ENCODE measurements at places on chromosomes 5 and 9.

GRCh38 chr5:93078082-93079038 lies 502.7 kb downstream of the NR2F1-AS1 start:
- DNase-seq: peak; percentile 80

DNA sequence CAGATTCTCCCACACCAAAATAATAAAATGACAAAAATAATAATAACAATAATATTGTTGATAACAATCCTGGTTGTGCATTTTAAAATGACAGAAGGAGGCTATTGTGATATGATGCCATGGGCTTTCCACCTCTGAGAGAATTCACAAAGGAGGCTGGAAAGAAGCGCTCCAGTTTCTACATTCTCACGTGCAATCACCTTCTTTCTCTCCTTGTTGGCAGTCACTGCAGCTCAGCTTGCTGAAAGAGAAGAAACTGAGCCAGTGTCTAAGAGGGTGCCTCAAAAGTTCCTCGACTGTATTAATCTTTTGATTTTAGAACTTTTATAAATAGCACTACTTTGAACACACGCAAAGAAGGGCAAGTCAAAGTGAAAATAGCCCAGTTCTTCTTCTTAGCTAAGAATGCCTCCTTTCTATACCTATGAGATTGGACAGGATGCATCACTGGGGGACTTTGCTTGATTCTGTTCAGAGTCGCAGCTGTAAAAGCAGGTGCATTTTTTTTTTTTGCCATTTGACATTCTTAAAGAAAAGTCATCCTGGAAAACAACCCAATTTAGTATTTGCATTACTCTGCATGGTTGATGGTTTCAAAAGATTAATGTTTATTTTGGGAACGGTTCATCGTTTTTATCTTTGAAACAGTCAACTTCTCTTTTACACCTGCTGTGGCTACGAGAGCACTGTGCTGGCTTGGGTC lies 12.4 kb upstream of the SUB1 start:
- peak; percentile 70 for DNase-seq

GRCh38 chr9:14347406-14348122 lies 33.6 kb upstream of the NFIB start:
- DNase-seq: no peak

DNA sequence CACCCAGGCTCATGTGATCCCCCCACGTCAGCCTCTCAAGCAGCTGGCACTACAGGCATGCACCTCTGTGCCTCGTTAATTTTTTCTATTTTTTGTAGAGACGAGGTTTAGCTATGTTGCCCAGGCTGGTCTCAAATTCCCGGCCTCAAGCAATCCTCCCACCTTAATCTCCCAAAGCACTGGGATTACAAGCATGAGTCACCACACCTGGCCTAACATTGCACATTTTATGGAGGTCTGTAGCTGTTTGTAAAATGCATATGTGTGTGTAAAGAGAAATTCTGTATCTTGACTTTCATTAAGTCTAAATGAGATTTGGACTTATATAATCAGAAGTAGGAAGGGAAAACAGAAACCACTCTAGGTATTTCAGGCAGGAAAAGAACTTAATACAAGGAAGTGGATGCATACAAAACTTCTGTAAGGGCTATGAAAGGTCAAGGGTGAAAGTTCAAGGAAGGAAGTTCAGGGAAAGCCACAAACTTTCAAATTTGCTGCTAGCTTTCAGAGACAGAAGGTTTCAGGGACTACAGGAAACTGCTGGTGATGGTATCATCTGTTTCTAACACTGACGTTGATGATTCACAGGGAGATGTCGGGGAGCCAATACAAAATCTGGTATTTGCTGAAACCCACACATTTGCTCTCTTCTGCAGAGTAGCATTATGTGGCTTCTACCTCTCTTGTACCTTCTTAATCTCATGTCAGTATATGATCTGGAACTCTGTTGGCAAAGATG lies 209.4 kb downstream of the PIK3R1 start:
- peak; percentile 26 for DNase-seq

DNA sequence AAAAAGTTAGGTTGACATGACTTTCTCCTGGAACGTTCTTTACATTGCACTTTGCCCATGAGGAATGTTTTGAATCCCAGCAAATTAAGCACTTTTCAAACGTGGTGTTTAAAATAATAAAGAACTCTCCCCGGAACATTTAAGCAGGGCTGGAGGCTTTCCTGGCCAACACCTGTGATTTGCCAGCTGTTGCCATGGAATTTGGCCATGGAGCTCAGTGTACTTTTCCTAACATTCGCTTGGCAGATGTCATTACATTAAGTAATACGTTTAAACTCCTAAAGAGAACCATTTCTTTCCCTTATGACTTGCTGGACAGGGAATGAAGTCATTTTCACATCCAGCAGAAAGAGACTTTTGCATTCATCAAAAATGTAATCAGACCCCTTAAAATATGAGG lies 146.1 kb downstream of the GAS1 start:
- no peak for DNase-seq

DNA sequence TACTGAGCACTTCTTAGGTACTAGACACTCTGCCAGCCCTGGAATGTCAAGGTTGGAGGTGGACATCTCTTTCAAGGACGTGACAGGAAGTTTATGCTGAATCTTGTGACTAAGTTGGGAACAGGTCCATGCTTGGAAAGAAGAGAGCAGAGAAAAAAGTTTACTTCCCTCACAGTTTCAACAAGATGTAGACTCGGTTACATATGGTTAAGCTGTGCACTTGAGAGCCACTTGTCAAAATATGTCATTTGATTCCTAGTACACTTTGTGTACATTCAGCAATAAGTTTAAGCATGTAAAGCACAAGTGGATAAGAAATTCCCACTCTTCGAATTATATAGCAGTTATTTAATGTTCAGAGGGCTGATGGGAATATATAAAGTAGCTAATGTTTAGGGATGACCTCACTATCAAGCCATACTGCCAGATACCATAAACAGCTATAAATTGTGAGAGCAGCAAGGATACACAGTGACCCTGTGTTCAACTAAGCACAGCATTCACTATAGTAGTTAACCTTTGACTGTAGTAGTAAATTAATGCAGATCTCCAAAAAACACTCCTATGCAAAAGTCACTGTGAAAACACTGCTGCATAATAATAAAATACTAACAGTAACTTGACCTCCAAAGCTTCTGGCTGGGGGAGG lies 1944.6 kb upstream of the WWC1 start:
- no peak for DNase-seq

DNA sequence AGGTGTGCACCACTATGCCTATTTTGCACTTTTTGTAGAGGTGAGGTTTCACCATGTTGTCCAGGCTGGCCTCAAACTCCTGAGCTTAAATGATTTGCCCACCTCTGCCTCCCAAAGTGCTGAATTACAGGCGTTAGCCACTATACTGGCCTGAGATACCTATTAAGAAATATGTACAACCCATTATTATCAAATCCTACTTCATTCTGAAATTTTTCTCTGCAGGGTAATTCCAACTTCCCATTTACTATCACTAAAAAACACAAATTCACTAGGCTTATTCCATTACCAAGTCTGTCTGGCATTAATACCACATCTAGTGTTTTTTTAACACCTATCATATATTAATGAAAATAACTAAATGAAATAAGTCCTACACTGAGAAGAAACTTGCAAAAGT lies 18.2 kb downstream of the PPP2CA start:
- no peak for DNase-seq

DNA sequence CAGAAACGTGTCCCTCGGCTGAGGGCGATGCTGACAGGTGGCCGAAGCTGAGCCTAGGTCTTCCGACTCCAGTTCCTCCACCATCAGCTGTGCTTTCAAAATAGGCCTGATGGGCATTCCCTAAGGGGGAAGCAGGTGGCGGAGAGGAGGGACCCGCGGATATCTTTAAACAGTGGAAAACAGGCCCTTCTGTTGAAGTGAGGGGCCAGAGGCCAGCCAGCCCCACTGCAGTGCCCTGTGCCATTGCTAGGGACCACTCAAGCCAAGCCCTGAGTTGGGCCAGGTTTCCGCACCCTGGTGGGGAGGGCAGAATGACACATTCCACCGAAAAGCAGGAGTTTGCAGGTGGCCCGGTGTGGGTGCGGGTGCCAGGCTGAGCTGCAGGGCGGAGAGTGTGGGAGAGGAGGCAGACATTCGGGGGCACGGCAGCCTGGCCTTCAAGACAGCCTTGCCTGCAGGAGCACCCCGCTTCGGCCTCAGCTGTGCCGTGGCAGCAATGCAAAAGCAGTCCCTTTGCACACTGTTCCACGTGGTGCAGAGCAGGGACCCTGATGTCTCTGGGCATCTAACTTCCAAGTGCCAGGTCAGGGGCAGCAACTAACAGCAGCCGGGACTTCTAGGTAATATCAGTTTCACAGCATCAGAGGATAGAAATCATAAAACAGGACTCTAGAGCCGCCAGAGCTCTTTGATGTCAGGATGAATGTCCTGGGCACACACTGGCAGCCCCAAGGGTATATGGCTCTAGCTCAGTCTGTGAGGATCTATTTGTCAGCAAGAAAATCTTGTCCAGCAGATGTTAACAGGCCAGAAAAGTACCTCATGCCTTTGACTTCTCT lies 17.2 kb downstream of the HNRNPH1 start:
- DNase-seq: no peak

GRCh38 chr9:69945671-69946141 lies 97.9 kb upstream of the MAMDC2 start:
- no peak for DNase-seq

- DNase-seq: no peak
These were observed 92.7 kb downstream of the RAD23B start for GRCh38 chr9:107375651-107376369.

- DNase-seq: no peak
These were observed 24.8 kb upstream of the ANKRD33B start for GRCh38 chr5:10538789-10539686.

DNA sequence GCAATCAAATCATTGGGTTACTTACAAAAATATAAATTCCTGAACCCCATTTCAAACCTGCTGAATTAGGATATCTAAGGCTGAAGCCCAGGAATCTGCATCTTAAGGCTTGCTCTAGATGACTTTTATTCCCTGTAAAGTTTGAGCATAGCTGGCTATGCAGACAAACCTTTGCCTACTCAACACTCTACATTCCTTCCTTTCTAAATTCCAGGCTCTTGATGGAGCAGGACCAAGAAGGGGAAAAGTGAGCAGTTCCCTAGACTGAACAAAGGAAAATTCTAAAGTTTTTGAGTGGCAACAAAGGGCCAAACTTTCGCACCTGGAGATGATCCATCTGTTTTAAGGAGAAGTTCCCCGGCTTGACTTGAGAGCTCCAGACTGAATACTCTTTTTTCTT lies 9.8 kb upstream of the ADRA1B start:
- no peak for DNase-seq

DNA sequence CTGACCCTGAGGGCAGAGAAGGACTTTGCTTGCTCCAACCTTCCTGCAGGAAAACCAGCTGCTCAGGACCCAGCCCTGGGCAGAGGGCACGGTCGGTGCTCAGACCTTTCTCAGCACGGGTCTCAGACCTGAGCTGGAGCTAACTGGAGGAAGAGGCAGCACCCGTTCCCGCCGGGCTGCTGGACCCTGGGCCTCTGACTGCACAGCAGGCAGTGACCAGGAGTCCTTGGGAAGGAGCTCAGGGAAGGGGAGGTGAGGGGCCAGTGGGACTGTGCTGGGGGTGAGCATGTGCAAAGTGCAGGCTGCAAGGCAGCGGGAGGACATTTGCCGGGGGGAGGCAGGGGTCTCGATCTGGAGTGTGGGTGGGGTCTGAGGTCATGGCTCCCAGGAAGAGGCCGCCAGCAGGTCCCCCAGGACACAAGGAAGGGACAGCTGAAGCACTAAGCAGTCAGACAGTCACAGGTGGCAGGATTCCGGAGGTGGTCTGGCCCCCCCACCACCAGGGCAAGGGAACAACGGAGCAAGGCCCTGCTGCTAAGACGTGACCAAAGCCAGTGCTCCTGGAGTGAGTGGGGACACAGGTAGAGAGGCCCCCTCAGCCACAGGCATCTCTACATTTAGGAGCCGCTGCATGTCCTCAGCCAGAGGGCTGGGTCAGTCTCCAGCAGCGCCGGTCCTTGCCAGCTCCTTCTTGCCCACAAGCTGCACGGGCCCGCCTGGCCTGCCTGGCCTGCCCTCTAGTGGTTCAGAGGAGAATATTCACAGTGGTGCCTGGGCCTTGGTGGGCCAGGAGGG lies 4.8 kb upstream of the DPM2 start:
- DNase-seq: peak; percentile 80

- DNase-seq: no peak
These were observed at the start of gene LPAR1 for GRCh38 chr9:111038331-111039230. TSS of gene LPAR1 (minus strand) at chr9:111038470. CDS start at chr9:110972117, 66,353 bp downstream.

- DNase-seq: no peak
These were observed 359.6 kb downstream of the DEPDC1B start for GRCh38 chr5:60340326-60340725.

GRCh38 chr5:170554521-170555267 lies 50.9 kb downstream of the KCNIP1 start:
- no peak for DNase-seq

DNA sequence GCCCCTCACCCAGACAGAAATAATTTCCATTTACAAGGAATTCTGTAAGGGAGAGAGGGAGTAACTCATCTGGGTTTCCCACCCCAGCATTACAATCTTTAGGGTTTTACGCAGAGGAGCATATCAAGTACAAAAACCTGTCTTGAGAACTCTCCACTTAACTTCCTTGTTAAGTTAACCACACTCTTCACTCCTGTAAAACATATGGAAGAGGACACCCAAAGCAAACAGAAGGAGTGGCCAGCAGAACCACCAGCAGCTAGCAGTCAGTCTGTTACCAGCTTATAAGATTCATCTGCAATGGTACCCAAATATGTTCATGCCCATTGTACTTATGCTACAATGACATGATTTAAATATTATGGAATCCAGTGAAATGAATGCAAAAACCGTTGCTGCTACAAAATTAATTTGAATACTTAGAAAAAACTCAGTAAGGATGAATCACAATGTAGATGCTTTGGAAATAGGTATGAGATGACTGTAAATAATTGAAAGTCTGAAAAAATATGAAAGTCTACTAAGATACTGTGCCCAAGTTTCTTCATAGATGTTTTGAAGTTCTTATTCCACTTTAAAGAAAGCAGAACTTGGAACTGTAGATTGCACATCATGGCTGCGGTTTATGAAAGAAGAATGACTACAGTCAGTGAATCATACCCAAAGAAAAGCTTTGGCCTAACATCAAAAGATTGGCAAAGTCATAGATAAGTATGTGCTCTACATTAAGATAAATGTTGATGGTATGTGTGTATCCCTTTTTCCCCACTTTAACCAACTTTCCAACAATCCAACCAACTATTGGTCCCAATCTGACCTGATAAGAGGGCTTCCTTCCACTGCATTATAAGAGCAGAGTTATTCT lies 233.6 kb downstream of the ACTL7B start:
- no peak for DNase-seq

GRCh38 chr5:147467973-147468508 lies 41.8 kb downstream of the DPYSL3 start:
- DNase-seq: no peak

DNA sequence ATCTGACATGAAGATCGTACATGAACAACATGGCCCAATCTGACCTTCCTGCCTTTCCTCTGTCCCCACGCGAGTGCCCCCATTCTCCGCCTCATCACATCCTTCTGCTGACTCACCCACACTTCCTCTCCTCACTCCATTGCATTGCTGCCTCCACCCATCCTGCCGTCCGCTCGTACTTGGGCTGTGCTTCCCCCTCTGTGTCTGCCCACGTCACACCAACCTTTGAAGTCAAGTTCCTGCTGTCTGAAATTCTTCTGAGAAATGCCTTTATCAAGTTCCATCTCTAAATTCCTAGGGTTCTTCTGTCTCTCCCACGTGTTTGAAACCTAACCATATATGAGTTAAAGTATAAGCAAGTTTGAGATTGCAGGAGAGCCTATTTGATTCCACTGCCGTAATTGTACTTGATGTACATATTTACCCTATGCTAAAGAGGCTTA lies 18.0 kb upstream of the STARD4 start:
- no peak for DNase-seq

- DNase-seq: no peak
These were observed 77.7 kb upstream of the GNA14 start for GRCh38 chr9:77725820-77726219.

All from RPMI8226 (cell line).